IPS DF 6.9 (cell line): ENCODE measurements at places on chromosomes 12 and 14.

- DNase-seq, result no peak
These were observed 136.3 kb upstream of the PZP start for GRCh38 chr12:9344541-9344940.

DNA sequence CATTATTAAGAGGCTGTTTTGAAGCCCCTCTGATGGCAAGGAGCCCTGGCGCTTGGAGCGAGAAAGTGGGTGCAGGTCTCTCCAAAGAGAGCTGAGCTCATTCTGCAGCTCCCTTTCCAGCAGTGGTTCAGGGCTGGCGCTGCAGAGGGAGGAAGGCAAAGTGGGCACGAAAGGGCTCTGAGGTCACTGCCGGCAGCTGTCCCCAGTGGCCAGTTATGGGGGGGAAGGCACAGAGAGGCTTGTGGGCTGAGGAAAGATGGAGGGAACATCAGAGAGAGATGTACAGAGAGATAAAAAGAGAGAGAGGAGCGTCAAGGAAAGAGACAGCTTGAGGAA is 75.2 kb upstream of the TBX5 start:
- DNase-seq, result no peak

DNA sequence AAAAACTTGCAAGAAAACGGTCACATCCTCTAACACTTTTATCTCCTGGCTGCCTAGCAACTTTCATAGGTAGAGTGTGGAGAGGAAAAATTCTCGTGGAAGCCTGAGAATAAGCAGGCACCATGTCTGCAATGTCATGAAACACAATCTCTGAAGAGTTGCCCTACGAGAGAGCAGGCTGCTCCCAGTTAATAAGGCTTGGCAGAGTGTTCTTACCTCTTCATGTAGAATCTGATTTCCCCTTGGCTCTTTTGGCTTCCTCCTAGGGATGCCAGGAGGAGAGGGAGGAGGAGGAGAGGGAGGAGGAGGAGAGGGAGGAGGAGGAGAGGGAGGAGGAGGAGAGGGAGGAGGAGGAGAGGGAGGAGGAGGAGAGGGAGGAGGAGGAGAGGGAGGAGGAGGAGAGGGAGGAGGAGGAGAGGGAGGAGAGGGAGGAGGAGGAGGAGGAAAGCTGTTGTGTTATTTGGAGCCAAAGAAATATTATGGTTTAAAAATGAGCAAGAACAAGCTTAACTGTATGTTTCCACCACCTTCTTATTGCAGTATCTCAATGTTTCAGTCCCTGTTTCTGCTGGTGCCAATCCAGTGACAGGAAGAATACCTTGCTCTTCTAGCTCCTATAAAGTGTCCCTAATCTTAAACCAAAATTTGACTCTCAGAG is 52.9 kb downstream of the EGLN3 start:
- no peak for DNase-seq

DNA sequence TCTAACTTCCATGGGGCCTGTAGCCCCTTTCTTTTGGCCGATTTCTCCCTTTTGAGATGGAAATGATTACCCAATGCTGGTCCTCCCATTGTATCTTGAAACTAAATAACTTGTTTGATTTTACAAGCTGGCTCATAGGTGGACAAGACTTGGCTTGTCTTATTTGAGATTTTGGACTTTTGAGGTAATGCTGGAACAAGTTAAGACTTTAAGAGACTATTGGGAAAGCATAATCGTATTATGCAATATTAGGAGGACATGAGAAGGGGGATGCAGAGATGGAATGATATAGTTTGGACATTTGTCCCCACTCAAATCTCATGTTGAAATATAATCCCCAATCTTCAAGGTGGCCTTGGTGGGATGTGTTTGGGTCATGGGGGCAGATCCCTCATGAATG is 49.2 kb upstream of the LYZ start:
- no peak for DNase-seq

DNA sequence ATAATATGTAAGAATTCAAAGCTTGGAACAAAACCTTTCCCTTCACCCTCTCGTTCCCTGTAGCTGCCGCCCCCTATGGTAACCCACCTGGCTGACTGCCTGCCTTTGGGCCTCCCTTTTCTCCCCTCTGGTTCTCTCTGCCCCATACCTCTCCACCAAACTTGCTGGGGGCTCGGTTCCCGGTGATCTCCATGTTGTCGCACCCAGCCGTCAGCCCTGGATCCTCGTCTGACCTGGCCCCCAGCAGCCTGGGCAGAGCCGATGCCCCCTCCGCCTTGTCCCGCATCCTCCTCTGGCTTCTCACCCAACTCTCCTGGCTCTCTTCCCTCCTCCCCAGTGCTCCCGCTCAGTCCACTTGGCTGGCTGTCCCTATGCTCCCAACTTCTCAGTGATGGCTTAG is 4.5 kb downstream of the CYP46A1 start:
- no peak for DNase-seq

DNA sequence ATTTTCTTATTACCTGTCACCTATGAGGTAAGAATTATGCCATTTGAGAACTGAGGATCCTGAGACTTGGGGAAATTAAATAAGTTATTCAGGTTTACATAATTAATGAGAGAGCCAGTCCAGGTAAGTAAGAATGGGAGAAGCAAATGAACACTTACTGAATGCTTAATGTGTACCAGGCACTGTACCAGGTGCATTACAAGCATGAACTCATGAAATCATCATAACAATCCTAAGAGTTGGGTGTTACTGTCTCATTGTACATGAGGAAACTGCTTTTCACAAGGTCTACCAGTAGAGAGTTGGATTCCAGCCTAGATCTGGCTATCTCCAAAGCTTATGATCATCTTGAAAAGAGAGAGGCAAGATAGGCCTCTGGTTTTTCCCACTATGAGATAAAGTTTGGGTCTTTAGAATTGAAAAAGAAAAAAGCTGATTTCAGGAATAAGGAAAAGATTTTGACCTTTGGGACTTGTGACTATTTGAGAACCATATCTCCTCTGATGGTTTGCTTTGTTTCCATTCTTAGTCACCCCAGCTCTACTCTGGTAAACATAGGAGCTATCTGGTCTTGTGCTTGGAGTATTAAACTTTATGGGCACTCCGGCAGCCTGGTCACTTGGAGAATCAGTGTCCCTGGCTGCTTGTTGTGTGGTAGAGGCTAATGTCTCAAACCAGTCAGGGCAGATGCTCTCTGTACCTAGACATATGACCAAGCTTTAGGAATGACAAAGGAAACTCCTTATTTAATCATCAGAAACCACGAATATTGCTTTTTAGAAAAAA is 48.0 kb downstream of the PTHLH start:
- no peak for DNase-seq

- DNase-seq, result no peak
These were observed 119.6 kb downstream of the DERA start for GRCh38 chr12:16030744-16031143.

DNA sequence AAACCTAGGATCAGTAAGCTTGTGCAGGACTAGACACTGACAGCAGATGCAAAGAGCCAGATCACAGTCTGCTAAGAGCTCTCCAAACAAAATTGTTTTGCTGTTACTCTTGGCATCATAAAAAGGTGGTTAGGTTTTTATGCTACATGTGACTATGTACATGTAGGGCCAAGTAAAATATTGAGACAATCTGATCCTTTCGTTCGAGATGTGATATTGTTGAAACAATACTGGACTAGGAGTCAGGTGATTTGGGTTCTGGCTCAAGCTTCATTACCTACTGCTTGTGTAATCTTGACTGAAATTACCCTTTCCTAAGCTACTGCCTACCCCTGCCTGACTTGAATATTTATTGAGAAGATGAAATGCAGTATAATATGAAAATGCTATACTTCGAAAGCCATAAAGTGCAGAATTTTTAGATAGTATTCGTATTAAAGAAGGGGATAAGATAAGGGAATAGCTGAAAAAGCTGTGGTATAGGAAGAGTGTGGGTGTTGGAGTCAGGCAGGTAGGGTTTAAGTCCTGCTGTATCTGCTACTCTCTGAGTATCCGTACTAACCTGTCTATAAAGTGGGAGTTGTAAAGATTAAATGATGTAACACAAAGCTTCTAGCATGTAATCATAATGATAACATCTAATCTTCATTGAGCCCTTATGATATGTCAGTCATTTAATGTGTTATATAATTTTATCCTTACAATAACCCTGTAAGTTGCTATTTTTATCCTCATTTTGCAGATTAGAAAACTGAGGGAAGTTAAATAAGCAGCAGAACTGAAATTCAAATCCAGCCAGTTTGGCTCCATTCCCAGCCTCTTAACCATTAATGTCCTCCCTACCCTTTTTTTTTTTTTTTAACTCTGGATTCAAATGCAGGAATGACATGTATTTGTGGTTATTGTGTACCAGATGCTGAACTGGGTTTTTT is 38.6 kb upstream of the ATF1 start:
- DNase-seq, result no peak

DNA sequence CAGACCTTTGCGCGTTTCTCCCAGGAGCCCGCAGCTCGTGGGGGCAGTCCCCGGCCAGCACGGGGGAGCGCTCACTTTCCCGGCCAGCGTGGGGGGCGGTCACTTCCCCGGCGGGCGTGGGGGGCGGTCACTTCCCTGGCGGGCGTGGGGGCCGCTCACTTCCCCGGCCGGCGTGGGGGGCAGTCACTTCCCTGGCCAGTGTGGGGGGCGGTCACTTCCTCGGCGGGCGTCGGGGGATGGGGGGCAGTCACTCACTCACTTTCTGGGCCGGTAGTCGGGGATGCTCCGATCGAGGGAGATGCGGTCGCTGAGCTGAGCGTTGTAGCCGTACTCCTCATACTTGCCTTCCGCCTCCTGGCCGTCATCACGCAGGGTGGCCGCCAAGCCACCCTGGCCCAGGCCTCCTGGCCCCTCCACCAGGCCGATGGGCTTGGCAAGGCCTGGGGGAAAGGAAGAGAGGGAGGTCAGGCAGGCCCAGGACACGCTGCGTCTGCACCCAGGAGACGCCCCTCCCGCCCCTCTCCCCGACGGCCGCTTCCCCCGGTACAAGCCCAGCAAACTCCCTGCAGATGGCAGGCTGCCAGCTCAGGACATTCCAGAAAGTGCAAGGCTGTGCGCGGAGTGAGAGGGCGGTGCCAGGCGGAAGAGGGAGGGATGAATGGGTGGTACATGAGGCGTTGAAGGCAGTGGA is 43.3 kb downstream of the GALNT9 start:
- DNase-seq, result no peak

DNA sequence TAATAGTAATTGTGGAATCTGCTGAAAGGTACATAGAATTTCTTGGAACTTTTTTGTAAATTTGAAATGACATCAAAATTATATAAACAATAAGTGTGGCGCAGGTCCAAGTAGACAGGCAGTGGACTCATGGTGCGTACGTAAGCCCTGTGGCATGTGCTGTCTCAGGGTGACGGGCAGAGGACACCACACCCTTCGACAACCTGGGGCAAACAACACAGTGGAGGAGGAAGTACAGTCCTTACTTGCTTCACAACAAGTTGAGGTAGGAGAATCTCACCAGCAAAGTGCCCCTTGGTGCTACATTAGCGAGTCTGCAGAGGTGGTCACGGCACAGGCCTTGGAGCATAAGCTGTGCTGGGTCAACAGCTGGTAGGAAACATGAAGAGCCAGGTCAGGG is 180.9 kb downstream of the AEBP2 start:
- DNase-seq, result no peak
